NCI-H1105 (cell line): ENCODE measurements at places on chromosomes 5 and 9.

- no peak for DNase-seq
Measured at GRCh38 chr5:112491257-112491656, 72.2 kb upstream of the EPB41L4A start.

GRCh38 chr5:150619359-150620230 is 20.9 kb upstream of the SYNPO start:
- DNase-seq = no peak

- no peak for DNase-seq
Measured at GRCh38 chr5:53469946-53470687, 10.3 kb upstream of the FST start.

DNA sequence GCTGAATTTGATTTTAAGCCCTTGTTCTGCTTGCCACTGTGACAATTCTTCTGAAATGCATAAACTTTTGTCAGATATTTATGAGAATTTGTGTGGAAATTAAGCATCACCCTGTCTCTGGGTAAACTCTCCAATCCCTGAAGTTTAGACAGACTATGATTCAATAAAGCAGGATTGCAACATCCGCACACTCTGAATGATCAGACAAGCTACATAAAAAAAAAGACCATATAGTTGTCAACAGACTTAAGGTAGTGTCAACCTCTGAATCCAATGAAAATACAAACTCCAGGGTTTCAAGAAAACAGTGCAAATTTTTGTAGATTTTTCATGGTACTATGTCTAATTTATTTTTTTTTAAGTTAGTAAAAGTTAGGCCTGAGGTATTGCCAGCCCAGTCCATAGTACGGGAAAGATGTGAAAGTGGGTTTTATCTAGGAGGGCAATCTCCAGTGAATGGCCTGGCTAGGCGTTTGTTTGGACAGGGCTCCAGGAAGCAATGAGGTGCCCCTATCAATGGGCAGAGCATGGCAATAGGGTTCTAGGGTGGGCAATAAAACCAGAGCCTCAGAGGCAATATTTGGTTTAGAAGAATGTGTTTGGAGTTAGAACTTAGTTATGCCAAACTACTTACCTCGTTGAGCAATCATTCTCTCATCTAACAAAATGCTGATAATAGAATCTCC is 762.6 kb upstream of the SEMA6A start:
- no peak for DNase-seq

- no peak for DNase-seq
Measured at GRCh38 chr9:120912958-120913646, 13.5 kb downstream of the TRAF1 start.

- no peak for DNase-seq
Measured at GRCh38 chr5:135054546-135054945, 20.5 kb upstream of the PITX1 start.

DNA sequence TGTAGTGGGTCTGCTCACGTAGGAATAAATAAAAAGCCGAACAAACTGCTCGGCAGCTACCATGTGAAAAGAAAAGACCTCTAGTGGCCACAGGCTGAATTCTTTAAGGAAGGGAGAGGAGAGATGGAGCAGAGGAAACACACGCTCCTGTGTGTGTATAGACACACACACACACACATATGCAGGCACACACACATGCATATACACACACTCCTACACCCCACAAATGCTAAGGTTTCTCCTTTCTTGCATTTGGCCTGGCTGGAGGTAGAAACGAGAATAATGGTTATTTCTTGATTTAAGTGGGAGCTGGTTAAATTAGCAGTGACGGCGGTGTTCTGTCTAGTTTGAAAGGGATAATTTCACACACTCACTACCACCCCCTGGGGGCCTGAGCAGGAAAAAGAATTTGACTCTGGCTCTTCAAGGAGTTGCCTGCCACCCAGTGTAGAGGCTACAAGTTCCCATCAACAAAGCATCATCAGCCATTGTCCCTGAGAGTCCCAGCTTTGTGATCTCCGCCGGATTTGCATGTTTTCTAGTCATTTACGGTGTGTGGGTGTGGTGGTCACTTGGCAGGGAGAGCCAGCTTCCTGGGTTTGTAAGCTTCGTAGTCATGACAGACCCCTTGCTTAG is at the start of gene INSYN2B:
TSS of gene INSYN2B (minus strand) at position 78 of the 636 bp plus-strand sequence. CDS start 96,597 bp downstream, outside the sequence.
- peak; percentile 21 for DNase-seq

DNA sequence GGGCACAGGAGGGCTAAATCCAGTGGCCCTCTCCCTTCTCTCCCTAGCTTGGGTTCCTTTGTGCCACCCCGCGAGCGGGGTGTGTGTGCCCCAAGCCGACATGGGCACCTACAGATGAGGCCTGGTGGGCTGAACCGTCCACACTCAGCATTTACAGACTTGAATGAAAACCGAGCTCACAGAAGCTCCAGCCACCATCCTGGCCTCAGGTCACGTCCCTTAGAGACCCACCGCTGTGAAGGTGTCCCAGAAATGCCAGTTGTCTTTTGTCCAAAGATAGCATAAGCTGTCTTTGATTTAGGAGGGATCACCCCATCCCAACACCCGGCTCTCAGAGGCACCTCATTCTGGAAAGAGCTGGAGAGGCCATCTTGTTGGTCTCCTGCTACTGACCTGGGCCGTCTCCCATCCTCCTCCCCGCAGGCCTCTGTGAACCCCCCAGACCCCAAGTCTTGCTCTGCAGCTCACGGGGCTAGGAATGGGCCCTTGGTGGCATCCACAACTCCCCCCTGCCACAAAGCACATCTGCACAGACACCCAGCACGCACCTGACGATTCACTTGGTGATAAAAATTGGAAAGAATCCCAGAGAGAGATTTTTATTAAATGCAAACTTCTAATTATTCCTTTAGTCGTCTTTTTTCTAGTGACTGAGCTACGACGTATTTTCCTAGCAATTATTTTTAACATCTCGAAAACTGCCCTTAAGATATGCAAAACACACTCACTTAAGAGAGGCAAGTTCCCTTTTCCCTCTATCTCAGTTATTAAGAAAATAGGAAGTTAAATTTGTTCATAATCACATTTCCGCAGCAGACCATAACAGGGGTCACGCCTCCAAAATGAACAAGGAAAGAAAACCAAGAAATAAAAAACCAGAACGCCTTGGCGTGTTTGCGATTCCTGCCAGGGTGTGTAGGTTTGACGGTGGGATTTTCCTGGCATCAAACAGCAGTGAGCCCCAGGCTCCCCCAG is 80.5 kb upstream of the LMX1B start:
- DNase-seq = no peak

GRCh38 chr5:41219658-41220269 is 6.4 kb upstream of the C6 start:
- no peak for DNase-seq

GRCh38 chr9:90827181-90827871 is 25.7 kb downstream of the SYK start:
- no peak for DNase-seq
